CD4-positive, alpha-beta T cell treated with Interleukin-10 for 1 hour (primary cell): ENCODE measurements at places on chromosomes 1 and 21.

GRCh38 chr1:43232482-43232881 is 37.3 kb upstream of the TMEM125 start:
- DNase-seq, result no peak

DNA sequence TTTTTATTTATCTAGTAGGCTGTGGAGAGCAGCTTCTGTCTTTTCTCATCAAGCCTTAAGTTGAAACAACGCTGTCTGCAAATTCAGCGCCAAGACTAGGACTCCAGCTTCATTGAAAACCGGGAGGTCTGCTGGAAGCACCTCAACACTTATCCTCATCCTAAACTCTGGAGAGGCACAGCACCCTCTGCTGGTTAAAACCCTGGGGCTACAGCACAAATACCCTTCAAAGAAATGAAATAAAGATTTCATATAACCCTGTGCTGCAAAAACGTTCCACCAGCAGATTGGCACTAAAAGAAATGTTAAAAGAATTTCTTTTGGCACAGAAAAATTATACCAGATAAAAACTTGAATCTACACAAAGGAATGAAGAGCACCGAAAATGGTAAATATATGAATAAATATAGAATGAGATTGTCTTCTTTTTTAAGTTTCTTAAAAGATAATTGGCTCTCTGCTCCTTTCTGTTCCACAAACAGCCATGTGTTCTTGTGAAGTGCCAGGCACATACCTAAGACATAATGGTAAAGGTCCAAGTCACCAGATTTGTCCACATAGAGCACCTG is 227.7 kb upstream of the SAMSN1 start:
- peak; percentile 59 for DNase-seq

- no peak for DNase-seq
These were observed 26.7 kb upstream of the SLAMF9 start for GRCh38 chr1:159980786-159981185.

DNA sequence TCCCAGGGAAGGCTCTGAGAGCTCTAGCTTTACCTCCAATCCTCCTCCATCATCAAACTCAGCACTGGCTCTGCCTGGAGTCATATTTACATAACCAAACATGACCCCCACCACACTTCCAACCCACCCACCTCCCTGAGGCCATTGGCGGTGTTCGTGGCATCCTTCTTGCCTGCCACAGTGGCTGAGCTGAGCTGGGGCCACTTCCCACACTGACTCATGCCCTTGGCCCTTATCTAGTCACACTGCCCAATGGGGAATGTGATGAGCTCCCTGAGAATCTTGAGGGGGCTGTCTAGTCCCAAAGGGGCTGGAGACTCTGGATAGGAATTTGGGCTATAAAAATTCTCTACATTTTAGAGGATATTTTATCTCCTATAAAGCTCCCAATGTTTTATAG is 230.9 kb upstream of the IRF2BP2 start:
- no peak for DNase-seq

- no peak for DNase-seq
These were observed 367.6 kb upstream of the VAMP3 start for GRCh38 chr1:7403265-7404045.

DNA sequence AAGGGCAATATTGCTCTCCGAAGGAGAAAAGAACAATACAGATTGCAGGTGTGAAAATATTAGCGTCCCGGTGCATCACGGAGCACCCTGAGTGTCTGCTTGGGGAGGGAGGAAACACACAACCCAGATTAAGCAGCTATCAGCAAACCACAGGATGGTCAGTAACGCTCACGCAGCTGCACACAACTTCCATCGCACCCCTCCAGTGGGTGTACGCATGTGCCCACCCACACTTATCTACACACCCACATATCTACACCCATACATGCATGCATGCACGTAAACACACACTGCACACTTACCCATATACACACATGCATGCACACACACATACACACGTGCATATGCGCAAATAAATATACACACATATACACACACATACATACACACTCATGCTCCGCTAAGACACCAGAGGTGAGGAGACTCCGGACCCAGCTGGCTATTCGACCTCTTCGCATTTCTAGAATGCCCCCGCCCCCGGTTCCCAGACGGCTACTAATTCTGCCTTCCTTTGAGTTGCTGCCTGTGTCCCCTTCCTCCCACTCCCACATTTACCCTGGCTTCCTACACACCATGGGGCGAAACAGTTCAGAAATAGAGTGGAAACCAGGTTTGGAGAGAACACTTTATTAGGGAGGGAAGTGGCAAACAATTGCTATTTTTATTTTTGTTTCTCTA is 26.2 kb downstream of the ITPKB start:
- no peak for DNase-seq

DNA sequence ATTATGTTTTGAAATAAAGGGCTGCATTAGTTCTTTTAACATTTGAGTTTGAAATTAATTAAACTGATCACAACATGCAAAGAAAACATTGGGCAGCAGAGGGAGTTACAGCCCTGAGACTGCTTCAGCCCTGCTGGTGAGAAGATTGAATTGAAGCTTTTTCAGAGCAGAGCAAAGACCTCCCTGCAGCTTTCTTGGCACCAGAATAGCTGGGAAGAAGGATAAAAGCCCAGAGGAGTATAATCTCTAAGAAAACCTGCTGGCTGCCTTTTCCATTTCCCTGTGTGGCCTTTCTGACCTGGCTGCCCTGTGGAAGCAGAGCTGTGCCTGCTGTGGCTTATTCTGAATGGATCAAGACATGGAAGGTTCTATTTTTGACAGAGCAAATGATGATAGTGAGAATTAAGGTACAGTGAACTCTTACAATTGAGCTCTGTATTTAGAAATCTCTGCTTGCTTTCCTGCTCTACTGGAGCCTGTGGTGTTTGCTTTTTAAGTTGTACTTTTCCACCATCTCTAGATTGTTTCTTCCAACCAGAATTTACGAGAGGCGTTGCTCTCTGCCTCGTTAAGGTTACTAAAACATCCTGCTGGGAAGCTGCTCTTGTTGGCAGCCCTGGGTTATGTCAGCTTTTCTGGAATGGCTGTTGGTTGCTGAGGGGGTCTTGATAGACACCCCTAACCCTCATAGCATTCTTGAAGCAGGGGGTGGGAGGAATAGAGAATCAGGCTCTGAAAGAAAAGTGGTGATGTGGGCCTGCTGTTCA is 9.9 kb downstream of the SNRPE start:
- peak; percentile 42 for DNase-seq

DNA sequence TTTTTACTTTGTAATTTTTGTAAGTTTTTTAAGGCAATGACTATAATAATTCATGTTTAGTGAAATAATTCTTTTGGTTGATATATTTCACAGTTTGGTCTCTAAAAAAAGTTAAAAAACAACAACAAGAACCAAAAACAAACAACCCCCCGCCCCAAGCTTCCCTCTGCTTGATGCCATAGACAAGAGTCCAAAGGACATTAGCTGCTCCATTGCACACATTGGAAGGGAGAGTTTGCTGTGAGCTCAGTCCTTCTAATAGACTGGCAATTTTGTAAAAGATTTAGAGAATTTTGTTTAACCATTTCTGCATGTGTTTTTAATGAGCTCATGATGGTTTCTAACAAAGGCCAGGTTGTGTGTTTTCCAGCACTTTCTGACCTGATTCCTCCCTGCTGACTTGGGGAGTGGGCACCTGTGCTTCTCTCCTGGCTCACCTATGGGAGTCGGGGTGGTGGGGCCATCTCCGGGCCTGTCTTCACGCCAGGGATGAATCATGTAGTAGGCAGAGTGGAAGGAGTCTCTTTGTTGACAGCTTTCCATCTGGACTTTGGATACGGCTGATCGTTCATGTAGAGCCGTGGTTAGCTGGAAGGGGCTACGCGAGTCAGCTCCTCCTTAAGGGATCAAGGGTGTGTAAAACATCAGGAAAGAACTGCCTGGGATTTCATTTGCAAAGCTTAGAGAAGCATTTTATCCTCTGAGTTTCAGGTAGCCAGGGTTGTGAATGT is 14.1 kb downstream of the ZBTB18 start:
- DNase-seq, result no peak

DNA sequence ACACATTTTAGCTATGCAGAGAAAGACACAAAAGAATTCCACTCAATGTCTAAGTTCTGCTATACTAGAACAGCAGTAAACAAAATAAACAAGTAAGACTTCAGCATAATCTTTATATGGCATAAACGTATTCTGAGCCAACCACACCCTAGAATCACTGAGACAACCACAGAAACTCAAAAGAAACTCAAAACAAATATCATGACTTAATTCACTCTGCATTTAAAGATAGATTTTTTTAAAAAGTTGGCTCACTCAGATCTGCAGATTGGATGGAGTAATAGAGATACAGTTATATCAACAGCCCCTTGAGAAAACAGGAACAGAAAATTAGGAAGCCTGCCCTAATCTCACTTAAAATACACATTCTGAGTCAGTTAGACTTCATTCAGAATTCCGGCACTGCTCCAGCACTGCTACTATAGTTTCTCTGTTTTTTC is 95.0 kb downstream of the COL24A1 start:
- no peak for DNase-seq

DNA sequence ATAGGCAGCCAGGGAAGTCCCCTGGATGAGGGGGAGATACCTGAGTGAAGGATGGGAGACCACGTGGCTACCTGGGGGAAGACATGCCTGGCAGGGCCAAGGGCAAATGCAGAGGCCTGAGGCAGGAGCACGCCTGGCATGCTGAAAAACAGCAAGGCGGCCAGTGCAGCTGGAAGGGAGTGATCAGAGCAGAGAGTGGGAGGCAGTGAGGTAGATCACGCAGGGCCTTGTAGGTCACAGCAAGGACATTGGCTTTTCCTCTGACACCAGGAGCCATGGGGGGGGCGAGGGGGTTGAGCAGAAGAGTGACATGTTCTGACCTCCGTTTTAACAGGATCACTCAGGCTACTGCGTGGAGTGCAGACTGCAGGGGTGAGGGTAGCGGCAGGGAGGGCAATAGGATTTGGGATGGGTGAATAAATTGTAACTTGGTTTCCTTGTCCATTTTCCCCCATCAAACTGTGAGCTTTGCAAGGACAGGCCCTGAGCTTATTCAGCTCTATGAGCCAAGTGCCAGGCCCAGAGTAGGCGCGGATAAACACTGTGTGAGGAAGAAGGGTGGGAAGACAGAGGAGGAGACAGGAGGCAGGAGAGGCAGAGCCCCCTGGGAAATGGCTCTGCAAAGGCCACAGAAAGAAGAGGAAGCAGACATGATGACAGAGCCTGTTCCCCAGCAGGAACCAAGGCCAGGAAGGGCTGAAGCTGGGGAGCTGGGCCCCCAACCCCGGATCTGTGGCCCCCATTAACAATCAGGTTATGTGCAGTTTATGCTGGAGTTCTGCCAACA is 16.6 kb downstream of the IFI6 start:
- no peak for DNase-seq

- peak; percentile 69 for DNase-seq
These were observed 17.2 kb upstream of the RASSF5 start for GRCh38 chr1:206489980-206490770.

GRCh38 chr1:114455102-114455785 is 55.8 kb downstream of the TRIM33 start:
- no peak for DNase-seq

DNA sequence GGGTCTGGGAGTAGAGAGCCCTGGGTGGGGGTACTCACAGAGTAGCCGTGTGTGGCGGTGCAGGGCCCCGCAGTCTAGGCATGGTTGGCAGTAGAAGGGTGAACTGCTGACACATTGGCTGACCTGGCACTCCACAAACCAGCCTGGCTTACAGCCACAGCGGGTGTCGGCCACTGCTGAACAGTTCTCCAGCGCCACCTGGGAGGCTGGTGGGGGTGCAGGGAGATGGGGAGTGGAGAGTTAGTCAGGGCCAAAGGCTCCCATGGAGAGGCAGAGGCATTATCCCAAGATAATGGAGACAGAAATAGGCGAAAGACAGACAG is 1.5 kb downstream of the TNFRSF25 start:
- peak; percentile 59 for DNase-seq

- no peak for DNase-seq
These were observed 441.2 kb downstream of the LRRIQ3 start for GRCh38 chr1:73756817-73757216.

- no peak for DNase-seq
These were observed 254.8 kb downstream of the LTN1 start for GRCh38 chr21:28737674-28738419.

GRCh38 chr1:246760422-246761347 is 36.5 kb downstream of the SCCPDH start:
- DNase-seq, result no peak

DNA sequence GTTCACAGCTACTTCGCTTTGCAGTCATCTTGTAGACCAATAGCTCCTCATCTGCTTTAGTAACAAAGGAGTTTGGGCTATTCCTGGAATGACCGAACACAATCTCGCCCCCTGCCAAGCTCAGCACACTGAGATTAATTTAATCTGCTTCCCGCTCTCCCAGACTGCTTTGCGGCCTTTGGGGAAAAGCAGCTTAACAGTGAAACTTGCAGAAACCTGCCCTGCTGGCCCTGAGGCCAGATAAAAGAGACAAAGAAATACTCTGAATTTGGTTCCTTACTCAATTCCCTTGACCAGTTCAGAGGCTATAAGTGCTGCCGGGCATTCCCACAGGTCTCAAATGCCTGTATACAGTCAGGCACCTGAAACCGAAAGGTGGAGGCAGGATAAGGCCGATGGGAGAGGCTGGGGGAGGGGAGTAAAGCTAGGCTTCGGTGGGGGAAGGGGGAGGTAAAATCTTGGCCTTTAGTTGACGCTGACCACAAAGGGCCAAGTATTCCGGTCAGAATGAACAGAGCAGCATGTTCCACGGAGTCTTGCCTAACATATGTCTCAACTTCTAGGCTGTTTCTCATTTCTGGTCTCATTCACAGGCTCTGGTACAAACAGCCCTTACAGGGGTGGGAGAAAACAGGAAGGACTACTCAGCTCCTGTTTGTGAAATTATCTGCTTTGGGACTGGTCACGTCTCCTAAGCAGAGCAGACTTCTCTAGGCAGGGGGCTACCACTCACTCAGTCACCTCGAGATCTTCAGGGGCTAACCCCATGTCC is 17.7 kb upstream of the A3GALT2 start:
- no peak for DNase-seq

DNA sequence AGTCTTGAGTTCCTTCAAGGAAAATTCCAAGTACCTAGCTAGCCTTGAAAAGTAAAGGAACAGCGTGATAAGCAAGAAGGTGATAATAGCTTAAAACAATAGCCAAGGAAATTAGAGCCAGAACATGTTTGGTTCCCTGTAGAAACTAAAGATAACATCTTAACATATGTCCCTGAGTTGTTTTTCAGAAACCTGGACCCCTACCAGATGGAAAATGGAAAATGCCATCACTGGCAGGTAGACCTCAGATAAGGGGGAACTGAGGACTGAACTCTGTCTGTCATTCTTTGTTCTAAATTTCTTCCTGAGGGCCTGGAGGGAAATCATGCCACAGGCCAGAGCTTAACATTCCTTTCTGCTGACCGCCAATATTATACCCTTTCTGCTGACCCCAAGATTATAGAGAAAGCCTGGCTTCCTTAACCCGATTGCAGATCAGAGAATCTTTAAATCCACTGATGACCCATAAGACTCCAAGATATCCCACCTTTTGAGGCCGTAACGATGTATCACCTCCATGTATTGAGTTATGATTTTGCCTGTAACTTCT is 23.4 kb downstream of the CNIH3 start:
- no peak for DNase-seq

GRCh38 chr1:72186733-72187307 is 95.5 kb downstream of the NEGR1 start:
- DNase-seq, result no peak

GRCh38 chr1:225461533-225462428 is 33.9 kb upstream of the LBR start:
- DNase-seq, result no peak
